ENCODE measurements at places on chromosomes 1 and 21.
A peak's percentile ranks its signal among the peaks of the same experiment; 100 is the strongest.

DNA sequence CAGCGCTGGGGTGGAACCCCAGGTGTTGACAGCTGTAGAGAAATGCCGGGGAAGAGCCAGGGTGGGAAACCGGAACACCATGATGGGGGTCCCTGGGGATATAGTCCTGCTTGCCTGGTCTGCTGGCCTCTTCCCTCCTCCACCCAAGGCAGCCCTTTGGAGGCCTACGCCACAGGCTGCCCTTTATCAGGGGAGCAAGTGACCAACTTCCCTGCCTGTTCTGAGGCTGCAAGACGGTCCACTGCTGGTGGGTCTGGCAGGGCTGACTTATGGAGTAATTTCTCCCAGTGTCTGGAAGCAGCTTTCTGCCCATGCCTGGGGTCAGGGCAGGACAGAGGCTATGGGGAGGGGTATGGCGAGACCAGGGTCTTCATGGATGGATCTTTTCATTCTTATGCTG is 50.8 kb upstream of the EDN2 start:
- no peak for DNase-seq

DNA sequence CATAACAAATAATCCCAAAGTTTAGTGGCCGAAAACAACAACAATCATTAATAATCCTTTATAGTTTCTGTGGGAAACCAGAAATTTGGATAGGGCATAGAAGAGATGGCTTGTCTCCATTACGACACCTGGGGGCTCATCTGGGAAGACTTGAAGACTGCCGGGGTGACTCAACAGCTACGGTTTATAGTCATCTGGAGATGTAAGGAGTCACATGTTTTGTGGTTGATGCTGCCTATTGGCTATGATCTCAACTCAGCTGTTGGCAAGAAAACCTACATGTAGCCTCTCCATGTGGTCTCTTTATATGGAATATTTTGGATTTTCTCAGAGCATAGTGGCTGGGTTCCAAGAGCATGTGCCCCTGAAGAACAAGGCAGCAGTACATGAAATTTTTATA is 29.3 kb upstream of the TSPAN2 start:
- DNase-seq, result no peak

- no peak for DNase-seq
These were observed 109.0 kb downstream of the ERG start for GRCh38 chr21:38389354-38389676.

- DNase-seq, result no peak
These were observed 16.0 kb upstream of the GCLM start for GRCh38 chr1:93925206-93925605.

DNA sequence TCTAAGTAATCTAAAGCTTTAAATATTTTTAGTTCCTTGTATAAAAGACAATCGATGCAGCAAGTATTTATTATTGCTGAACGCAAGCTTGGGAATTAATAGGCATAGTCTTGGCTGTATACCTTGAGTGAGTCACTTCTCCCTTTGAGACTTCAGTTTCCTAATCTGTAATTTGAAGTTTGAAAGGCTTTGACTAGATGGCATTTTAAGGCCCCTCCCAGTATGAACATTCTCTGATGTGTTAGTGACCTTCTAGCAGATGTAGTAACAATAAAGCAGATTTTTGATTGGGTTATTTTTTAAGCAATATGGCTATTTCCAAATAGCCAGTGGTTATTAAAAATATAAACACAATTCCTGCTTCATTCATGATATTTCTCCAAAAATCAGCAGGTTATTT is 58.2 kb downstream of the DUSP10 start:
- no peak for DNase-seq

GRCh38 chr1:61506944-61507500 is 217.9 kb downstream of the TM2D1 start:
- no peak for DNase-seq

- no peak for DNase-seq
These were observed 14.2 kb downstream of the MTOR start for GRCh38 chr1:11248169-11248568.

DNA sequence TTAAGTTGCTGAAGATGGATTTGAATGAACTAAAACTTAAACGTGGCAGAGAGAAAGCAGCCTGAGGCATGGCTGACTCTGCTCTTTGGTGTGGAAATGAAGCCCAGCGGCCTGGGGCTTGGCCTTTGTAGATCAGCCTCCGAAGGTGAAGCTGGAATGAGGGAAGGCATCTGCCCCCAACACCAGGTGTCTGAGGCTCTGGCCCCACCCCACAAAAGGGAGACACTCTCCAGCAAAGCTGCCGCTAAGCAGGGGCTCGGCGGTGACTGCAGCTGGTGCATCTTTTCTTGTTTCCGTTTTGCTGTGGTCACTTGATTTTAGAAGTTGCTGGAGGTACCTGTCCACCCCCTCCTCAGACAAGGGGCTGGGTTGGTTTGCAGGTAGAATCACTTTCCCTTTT is 38.2 kb upstream of the NID1 start:
- DNase-seq, result no peak

- DNase-seq, result no peak
These were observed 10.8 kb downstream of the OPRD1 start for GRCh38 chr1:28822799-28823198.

- peak; percentile 52 for DNase-seq
These were observed 179.4 kb downstream of the SLC45A1 start for GRCh38 chr1:8497210-8497819.

DNA sequence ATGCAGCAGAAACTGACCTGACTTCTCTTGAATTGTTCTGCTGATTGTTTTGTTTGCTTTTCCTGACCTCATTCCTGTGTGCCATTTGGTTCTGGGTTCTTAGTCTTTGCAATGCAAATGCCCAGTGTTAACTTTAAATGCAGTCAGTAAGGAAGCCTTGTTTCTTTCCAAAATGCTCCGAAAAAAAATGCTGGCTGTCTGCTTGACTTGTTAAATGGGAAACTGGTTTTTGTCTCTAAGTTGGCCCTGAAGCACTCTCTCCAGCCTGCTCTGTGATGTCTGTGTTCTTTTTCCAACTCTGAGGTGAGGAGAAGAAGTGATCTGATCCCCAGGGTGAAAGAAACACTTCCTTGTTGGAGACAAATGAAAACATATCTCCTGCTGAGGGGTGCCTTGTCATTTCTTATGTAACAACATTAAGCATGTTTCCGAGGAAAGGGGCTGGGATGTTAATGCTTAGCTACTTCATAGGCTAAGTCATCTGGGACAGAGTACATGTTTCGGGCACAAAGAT is 256.3 kb upstream of the ADGRL4 start:
- DNase-seq, result no peak

DNA sequence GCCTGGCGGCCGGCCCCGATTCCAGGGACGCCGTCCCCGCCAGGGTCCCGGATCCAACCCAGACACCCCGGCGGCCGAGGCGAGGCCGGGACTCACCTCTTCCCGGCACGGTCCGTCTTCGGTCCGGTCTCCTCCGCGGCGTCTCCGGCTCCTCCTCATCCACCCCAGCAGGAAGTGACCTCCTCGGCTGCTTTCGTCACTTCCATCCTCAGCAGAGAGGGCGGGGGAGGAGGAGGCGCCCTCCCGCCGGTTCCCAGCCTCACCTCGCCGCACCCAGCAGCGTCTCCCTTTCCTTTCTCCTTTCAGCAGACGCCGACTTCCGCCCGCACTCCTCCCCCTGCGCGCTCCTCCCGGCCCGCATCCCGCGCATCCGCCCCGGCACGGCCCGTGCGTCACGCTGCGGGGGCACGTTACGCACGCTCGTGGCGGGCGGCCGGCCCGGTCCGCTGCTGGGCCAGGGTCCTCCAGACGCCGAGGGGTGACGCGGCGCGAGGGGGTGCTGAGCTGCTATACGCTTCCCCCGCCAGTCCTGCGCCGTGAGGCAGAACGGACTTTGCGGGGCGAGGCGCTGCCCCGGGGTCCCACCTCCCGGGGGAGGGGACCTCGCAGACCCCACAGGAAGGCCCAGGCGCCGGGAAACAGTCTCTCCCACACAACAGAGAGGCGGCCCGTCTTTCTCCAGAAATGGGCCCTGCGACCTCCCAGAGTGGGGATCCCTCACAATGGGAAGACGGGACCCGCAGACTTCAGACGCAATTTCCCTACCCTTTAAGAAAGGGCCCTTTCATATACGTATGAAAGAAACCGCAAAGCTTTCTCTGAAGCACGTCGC is at the start of gene ETV3:
ETV3 (minus strand) TSS at position 176 of the 832 bp plus-strand sequence. CDS start 2,043 bp downstream, outside the sequence.
- peak; percentile 68 for DNase-seq

DNA sequence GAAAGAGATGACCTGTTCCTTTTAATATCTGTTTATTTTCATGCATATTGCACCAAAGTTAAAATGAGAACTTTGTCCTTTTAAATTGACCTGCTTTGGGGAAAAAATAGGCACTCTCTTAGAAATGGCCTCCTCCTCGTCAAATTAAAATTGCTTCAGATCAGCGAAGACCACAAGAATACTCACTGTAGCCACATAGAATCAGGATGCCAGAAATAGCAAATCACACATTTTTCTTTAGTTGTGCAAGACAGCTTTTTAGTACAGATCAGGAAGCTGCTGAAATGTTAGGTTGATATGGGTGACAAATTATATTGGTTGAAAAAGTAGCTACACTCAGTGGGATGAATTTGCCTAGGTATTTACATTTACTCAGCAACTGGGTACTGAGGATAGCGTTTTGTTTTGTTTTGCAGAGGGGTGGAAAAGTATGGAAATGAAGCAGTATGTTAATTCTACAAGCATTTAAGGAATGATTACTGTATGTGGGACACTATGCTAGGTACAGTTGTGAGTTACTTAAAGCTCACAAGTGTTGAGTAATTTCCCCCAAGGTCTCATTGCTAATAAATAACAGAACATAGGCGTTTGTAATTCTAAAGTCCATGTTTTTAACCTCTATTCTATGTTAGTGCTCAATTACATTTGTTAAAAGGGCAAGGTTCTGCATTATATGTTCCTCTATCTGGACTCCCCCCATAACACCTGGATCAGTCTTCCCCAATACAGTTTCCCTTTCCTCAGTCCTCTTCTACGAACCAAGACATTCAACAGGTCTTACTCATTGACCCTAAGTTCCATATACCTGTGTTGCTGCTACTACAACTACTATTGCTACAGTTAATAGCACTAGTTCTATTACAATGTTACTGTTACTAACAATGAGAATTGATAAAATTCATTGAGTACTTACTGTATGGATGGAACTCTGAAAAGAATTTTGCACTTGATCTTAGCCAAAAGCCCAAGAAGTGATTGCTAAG is 99.4 kb upstream of the S1PR1 start:
- peak; percentile 71 for DNase-seq

- no peak for DNase-seq
These were observed 15.6 kb downstream of the TRAPPC10 start for GRCh38 chr21:44027607-44028286.

DNA sequence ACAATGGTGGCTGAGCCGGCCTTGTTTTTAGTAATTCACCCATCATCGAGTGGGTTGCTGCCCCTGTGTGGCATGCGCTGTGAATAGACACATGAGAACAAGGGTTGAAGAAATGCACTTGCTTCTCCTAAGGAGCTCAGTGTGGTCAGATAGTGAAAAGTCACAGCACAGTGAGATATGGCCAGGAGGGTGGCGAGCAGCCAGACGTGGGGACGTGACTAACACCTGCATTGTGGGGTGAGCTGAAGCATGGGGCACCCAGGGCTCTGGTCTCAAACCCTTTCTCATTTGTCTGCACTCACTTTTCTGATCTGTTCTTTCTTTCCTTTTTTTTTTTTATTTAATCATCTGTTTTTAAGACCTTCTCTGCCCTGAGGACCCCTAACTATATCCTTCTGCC is 13.5 kb downstream of the MTARC1 start:
- no peak for DNase-seq

GRCh38 chr21:45803618-45804340 is 160.3 kb downstream of the PCBP3 start:
- DNase-seq, result no peak

DNA sequence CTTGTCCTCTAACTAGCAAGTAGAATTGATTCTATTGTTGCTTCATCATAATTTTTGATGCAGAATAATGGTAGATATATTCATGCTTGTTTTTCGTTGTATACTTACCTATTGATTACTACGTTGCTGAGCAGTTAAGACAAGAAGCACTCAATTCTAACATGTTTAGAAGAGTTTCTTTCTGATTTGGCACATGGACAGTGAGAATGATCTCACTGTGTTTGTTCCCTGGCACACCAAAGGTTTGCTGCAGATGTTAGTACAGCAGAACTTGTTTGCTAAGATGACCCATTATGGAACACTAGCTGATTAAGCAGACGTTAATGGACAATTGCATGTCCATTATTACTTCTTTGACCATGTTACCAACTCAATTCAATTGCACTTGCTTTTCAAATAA is 184.7 kb upstream of the SGIP1 start:
- no peak for DNase-seq

GRCh38 chr1:26959722-26960624 is at the start of gene KDF1:
KDF1 (minus strand) TSS chr1:26960468; CDS start chr1:26952380, 8,088 bp downstream.
- no peak for DNase-seq

GRCh38 chr1:58883037-58883887 is 99.4 kb upstream of the JUN start:
- peak; percentile 90 for DNase-seq

DNA sequence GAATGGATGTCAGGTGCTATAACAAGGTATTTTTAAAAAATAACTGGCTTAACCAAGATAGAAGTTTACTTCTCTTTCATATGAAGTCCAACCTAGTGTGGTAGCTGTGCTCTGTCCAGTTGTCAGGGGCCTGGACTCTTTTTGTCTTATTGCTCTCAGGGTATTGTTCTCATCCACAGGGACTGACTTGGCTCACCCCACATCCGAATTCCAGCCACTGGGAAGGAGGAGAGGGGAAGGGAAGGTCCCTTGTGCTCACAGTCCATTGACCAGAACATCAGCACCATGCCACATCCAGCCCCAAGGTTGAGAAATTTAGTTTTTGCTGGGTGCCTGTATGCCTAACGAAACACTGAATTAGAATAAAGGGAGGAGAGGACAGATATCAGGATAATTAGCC is 8.7 kb downstream of the EEIG2 start:
- no peak for DNase-seq

- DNase-seq, result peak; percentile 72
These were observed 471.4 kb downstream of the PTBP2 start for GRCh38 chr1:97192872-97193572.

- no peak for DNase-seq
These were observed 38.6 kb downstream of the PDE9A start for GRCh38 chr21:42691901-42692559.

DNA sequence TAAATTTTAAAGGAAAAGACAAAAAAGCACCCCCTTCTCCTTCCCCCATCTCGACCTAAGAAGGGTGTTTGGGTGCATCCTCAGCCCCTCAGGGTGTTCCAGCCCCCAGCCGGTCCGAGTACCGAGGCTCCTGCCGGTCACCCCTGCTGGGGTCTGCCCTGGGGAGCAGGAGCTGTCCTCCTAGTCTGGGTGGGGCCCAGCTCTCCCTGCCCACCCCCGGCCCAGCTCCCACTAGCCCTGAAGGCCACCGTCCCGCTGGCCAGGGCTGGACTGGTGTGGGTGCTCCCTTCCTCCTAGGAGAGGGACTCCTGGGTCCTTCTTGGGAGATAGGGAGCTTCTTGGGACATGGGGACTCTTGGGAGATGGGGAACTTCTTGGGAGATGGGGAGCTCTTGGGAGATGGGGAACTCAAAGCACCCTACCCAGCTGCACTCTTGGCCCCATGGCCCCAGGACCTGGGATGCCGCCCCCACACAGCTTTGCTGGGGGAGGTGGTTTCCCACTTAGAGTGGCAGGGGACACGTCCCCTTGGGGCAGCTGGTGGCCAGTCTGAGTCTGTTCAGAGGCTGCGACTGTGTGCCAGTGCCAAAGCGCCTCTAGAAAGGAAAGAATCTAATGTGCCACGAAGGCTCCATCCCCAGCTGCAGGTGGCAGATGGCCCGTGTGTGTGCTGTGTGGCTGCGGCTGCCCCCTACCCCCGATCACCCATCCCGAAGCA is 44.5 kb downstream of the MORN1 start:
- no peak for DNase-seq

GRCh38 chr1:91703095-91703494 is 182.9 kb downstream of the TGFBR3 start:
- DNase-seq, result no peak

GRCh38 chr21:36255663-36256062 is 64.3 kb upstream of the MORC3 start:
- no peak for DNase-seq

Measured in AG09309 (cell line).